Activated gamma-delta T cell treated with Interleukin-2 at 50 U/mL for 16 hours (primary cell): ENCODE measurements at places on chromosomes 1 and 21.

DNA sequence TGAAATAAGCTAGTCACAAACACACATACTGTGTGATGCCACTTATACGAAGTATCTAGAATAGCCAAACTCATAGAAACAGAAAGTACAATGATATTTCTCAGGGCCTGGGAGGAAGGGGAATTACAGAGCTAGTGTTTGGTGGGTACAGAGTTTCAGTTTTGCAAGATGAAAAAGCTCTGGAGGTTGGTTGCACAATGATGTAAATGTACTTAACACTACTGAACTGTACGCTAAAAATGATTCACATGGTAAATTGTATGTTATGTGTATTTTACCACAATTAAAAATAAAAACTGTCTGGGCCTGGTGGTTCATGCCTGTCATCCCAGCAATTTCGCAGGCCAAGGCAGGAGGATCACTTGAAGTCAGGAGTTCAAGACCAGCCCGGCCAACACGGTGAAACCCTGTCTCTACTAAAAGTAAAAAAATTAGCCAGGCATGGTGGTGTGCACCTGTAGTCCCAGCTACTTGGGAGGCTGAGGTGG, 15.3 kb upstream of the FHAD1 start:
- DNase-seq = no peak

DNA sequence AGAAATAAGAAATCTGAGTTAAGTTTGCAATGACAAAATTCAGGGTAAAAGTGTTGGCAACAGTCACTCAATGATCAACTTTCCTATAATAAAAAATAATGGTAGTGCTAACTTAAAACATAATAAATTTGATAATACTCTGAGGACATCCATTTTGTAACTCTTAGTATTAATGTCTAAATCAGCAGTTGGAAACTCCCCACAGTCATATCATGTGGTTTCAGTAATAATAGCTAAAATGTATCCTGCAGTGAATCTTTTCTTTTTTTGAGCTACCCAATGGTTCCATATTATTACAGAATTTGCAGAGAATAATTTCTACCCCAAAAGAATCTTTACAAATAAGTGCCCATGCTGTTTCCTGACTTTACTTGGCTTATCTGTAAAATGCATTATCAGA, 286.7 kb downstream of the PTPRC start:
- no peak for DNase-seq

- DNase-seq = no peak
Observed at GRCh38 chr1:39787468-39787867, 1.2 kb downstream of the BMP8B start.

GRCh38 chr1:22090867-22091266, 38.4 kb downstream of the CDC42 start:
- DNase-seq = no peak

DNA sequence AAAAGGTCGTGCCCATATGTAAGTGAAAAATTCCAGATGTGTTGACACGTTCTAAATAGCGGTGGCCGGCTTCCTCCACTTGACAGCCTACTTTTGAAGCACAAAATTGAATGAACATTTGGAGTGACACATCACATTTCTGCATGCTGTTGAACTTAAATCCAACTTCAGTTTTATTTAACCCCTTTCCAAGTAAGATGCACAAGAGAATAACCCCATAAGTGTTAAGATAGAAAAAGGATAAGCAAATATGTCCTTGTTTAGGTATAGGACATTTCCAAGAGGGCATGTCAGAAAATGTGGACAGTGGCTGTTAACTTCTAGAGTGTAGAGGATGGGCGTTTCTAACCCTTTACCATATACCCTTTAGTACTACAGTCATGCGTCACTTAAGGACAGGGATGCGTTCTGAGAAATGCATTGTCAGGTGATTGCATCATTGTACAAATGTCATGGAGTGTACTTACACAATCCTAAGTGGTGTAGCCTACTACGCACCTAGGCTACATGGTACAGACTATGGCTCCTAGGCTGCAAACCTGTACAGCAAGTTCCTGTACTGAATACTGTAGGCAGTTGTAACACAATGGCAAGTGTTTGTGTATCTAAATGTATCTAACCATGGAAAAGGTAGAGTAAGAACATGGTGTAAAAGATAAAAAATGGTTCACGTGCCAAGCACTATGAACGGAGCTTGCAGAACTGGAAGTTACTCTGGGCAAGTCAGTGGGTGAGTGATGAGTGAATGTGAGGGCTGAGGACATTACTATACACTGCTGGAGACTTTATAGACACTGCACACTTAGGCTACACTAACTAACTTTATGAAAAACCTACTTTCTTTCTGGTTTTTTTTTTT, 9.3 kb upstream of the FAM89A start:
- DNase-seq = no peak

DNA sequence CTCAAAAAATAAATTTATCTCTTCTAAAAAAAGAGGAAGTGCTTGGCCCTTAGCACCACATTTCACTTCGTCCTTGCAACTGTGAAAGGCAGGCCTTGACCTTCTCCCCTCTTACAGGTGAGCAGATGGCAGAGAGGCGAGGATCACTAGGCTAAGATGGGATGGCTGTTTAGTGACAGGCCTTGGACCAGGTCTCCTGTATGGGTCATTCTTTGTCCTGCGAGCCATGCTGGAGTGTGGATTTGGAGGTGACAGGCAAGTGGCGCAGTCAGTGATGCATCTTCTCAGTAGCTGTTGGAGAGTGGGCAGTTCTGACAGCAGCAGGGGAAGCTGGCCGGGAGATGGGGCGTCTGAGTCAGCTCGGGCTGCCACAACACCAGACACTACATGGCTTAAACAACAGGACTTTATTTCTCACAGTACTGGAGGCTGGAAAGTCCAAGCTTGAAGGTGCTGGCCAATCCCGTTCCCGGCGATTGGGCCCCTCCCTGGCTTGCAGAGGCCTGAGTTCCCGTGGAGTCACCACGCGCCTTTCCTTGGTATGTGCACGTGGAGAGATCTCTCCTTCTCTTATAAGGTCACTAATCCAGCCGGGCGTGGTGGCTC, 16.5 kb downstream of the SLC27A3 start:
- no peak for DNase-seq

DNA sequence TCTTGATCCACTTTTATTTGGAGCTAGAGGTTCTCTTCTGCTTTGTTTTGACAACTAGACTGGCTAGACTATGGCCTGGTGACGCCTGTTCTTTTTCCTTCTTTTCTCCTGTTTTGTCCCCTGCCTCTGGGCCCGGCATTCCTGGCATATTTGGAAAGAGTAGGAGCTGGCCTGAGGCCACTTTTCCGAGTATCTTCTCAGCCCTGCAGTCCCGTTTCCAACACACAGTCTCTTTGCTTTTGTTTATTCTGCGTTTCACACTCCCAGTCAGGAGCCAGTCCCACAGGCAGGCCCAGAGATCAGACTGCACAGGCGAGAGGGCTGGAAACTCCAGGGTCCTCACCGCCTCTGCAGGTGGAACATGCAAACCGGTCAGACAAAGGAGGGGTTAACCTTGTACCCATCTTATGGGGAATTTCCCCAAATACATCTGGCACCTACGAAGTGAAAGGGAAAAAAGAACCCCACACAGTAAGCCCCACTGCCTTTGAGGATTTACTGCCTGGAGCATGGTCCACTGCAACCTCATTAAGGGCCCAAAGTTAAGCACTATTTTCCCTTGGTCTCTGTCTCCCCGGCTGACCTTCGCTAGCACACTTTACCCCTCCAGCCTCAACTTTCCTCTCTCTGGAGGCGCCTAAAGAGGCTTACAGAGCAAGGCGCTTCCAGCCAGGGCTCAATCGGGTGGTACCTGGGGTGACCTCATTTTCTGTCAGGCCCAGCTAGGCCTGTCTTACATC, 141.1 kb downstream of the TOMM20 start:
- no peak for DNase-seq

GRCh38 chr21:38266732-38267131, 9.9 kb downstream of the KCNJ15 start:
- DNase-seq = no peak

DNA sequence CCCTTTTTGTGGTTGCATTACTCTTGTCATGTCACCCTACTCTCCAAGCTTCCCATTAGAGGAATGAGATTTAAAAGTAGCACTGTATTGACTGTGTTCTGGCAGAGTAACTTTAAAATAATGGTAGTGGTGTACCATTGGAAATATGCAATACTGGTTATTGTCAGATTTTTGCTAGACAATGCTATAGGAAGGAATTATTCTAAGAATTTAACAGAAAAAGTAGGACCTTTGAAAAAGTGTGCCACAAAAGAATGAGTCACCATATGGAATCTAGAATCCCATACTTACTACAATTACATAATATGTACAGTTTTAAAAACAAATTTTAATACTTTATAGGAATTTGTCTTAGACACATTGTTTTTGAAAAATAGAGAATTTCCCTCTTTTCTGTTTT, 13.8 kb downstream of the MIER1 start:
- no peak for DNase-seq

- no peak for DNase-seq
Observed at GRCh38 chr1:63713627-63714481, 60.0 kb upstream of the ROR1 start.

DNA sequence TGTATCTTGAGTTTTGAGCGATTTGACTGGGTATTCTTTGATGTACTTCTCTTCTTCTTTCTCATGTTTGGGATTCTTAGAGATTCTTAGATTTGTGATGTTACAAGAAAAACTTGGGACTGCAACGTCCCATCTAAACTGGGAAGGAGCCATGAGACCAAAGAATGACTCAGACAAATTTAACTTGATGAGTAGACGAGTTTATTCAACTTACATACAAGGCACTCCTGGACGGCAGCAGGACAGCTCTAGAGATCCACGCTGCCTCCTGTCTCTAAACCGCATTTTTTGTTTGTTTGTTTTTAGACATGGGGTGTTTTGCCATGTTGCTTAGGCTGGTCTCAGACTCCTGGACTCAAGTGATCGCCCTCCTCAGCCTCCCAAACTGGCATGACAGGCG, 137.1 kb downstream of the PIK3R3 start:
- DNase-seq = no peak

GRCh38 chr1:63643517-63643916, 50.3 kb downstream of the PGM1 start:
- DNase-seq = no peak

DNA sequence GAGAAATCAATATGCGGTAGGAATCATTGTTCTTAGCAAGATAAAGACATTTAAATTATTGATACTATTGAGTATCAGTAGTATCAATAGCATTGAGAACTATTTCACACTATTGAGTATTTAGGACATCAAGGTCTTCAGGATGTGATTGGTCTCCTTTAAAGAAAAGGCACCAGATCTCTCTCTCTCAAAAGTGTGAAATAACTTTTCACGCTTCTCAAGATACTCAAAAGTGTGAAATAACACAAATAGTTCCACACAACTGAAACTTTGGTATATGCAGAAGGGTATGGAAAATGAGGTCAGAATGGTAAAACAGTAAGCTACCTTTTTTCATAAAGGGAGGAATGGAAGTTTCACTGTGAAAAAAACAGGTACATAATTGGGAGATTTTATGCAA, 6.7 kb upstream of the PYHIN1 start:
- DNase-seq = no peak

GRCh38 chr1:87826681-87827251, 498.1 kb downstream of the LMO4 start:
- DNase-seq = no peak

GRCh38 chr1:184775329-184775728, 20.7 kb upstream of the EDEM3 start:
- no peak for DNase-seq

GRCh38 chr1:3638676-3639075, 11.2 kb downstream of the WRAP73 start:
- no peak for DNase-seq

DNA sequence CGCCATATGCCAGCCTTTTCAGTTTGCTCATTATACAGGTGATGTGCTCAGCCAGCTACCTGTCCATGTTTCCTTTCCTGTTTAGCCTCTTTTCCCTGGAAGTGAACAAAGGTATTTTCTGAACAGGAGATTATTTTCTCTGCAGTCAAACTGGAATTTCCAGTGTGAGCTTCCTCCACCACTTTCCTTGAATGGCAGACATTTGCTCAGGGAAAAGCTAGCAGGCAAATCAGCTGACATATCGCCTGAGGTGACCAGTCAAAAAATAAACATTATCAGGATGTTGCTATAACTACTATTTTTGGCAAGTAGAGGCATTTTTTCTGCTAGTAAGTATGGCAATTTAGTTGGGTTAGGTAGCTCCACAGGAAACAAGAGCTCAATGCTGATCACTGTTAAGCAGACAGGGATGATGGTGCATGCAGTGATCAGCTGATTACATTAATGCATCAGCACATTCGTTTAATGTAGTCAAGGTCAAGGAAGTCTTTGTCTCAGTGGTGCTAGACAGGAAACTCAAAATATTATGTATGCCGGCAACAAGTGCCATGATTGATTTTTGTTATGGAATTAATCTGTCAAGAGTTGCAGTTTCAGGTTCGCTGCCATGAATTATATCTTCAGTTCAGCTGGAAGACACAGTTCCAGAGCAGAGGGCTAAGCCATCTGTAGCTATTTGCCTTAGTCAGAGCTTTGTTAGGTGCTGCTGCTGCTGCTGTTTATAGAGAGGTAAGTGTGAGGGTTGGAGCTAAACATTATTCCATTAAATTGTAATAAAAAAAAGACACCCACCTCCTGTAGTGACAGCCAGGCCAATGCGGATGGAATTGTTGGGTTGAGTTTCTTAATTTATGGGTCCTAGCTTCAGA, 179.7 kb upstream of the ST6GALNAC5 start:
- no peak for DNase-seq

- DNase-seq = no peak
Observed at GRCh38 chr1:222815440-222815765, 564 bp downstream of the DISP1 start.

- DNase-seq = no peak
Observed at GRCh38 chr21:33883118-33883517, 32.5 kb downstream of the ATP5PO start.

- DNase-seq = peak; percentile 56
Observed at GRCh38 chr1:169427081-169427641, at the start of gene CCDC181. CCDC181 (minus strand) TSS chr1:169427474; CDS start chr1:169424927, 2,547 bp downstream.

DNA sequence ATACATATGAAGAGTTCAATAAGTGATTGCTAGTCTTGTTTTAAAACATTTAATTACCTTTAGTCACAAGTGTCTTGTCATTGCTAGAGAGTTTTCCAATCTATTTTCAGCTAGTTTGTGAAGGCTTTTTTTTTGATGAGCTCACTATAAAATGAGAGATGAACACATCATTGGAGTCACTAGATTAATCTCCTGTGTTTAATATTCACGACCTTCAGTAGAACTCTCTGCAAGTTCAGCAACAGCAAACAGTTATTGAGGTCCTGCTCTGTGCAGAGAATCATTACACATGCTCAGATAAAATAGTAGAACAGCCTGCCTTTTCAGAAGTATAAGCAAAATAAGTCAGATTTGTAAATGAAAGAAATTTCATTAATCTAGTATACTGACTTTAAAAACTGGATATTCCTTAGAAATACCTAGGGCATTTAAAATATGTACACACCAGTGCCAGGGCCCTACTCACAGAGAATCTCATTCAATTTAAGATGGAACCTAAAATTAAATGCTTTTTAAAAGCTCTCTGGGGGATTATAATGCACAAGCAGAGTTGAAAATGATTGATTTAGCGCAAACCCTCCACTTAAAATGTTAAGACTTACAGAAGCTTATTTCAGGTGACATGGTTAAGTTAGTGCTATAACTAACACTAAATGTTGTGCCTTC, 30.5 kb downstream of the KRTAP20-3 start:
- no peak for DNase-seq
